Femur (tissue), 1 donor: ENCODE measurements at places on chromosomes 6 and 20.

- DNase-seq: no peak
These were observed 77.6 kb downstream of the HUS1B start for GRCh38 chr6:579339-579738.

DNA sequence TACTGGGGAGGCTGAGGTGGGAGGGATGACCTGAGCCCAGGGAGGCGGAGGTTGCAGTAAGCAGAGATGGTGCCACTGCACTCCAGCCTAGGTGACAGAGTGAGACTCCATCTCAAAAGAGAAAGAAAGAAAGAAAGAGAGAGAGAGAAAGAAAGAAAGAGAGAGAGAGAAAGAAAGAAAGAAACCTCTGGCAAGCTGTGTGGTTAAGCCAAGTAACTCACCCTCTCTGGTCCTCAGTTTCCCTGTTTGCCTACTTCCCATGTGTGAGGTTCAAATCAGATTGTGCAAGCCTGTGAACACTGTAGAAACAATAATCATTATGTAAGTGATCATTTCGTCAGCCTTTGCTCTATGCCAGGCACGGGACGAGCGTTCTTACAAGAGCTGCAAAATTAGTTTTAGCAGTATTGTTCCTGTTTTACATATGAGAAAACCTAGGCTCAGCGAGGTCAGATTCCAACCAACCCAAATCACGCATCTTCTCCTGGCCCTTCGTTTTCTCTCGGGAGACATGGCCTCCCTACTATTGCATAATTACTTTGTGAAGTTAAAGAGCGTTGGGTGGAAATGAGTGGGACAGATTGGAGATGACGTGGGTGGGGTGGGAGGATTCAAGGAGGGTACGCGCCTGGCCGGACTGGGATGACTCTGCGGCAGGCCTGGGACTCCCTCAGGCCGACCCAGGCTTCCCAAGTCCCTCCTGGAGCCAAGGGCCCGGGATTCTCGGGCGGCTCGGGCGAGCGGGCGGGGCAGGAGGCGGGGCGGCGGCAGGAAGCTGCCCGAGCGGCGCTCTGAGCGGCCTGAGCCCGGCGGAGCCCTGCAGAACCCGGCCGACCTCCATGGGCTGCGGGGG lies at the start of gene SNX21:
SNX21 (plus strand) TSS at position 770 of the 853 bp plus-strand sequence. CDS start 121 bp downstream, outside the sequence.
- DNase-seq: peak; percentile 89

DNA sequence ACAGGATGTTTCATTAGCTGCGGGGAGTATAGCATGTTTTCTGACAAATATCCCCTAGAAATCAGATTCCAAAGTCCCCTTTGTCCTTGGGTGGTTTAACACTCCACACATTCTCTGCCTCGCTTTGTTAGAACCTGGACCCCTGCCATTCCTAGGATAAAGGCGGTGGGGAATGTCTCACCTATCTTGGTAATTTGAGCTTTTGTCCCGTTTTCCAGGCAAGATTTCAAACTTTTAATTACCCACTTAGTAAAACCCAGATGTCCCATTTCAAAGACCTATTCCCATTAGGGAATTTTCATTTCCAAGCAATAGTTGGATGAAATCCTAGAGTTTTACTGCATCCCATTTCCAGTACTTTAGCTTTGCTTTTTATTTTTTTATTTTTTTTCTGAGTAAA lies 501.0 kb upstream of the MAP3K7 start:
- DNase-seq: no peak

- no peak for DNase-seq
These were observed 118.8 kb upstream of the PTCHD4 start for GRCh38 chr6:48229841-48230240.

- DNase-seq: peak; percentile 65
These were observed 7.6 kb upstream of the ADIG start for GRCh38 chr20:38573413-38573812.

GRCh38 chr20:1353956-1354355 lies 25.0 kb upstream of the SDCBP2 start:
- DNase-seq: no peak

GRCh38 chr6:72064399-72064975 lies 178.1 kb downstream of the RIMS1 start:
- DNase-seq: no peak

DNA sequence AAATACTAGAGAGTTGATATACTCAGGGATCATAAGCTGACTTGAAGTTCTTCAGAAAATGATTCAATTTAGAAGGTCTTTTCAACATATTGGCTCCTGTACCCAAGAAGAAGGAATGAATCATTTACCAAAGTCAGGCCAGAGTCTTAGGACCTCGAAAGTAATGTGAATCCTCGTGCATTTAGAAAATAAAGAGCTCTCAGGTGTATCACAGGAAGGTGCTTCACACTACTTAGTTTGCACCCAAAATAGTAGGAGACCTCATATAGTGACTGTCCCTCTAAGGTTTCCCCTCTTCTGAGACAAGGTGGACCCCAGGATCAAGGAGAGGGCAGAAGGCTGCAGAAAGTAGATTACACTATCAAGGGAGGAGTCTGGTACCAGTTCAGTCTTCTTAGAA lies 71.8 kb downstream of the F13A1 start:
- no peak for DNase-seq

GRCh38 chr6:40894962-40895799 lies 143.8 kb downstream of the UNC5CL start:
- DNase-seq: peak; percentile 57
